ENCODE measurements at places on chromosomes 13 and 19.

- DNase-seq: no peak
Measured at GRCh38 chr19:50909240-50910070, 1.7 kb downstream of the KLK4 start.

DNA sequence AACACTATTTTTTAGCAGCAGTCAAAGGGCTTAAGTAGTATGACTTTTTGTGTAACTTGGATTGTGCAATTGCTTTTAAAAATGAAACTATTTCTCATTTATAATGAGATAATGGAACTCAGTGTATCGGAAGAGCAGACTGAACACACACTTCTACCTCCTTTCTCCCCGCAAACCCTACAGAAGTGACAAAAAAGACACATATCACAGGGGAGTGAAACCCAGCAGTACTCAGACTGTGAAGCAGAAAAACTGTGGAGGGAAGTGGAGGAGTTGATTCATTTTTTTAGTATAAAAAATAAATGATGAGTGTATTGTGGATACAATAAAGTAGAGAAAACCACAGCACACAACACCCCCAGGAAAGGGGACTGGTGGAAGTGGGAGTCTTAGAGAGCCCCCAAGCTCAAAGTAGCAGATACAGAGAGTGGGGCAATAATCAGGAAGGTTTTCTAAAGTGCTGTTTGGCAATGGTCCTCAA, 9.7 kb downstream of the LPAR6 start:
- no peak for DNase-seq

DNA sequence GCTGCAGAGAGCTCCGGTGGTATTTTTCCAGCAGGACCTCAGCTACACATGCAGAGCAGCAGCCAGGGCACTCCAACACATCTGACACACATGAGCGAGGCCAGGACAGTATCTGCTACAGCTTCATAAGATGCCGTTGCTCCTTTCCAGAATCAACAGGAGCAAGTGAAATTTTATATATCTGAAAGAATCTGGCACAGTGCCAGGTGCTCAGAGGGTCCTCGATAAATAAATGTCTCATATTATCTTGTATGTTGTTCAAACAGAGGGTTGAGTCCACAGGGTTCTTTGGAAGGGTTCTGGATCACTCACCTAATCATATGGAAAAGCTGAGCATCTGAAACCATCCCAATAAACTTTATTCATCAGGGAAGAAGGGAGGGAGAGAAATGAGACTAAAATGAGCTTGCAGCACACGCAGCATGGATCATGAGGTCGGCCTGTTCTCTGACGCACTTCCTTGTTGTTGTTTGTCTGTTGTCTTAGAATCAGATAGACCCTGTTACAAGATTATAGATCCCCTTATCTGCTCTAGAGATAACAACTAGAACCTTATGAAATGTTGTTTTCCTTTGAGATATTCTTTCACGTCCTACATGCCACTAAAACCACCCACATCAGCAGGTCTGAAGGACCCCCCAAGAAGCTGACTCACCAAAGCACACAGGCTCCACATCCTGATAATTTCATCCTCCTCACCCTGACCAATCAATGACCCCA, 3.2 kb upstream of the METTL21C start:
- DNase-seq: no peak

DNA sequence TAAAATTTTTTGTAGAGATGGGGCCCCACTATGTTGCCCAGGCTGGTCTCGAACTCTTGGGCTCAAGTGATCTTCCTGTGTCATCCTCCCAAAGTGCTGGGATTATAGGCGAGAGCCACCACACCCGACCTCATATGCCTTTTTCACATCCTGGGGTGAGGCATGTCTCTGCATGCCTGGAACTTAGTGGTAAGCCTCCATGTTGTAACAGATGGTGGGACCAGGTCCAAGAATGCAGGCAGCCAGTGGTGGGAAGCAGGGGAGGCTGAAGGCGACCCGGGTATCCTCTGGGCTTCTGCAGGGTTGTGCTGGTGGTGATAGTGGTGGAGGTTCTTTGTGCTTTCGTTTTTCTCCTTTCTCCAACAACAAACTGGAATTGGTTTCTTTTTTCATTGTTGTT, 30.1 kb upstream of the CCDC124 start:
- no peak for DNase-seq

- no peak for DNase-seq
Measured at GRCh38 chr13:89749888-89750287, 1597.6 kb upstream of the MIR17HG start.

DNA sequence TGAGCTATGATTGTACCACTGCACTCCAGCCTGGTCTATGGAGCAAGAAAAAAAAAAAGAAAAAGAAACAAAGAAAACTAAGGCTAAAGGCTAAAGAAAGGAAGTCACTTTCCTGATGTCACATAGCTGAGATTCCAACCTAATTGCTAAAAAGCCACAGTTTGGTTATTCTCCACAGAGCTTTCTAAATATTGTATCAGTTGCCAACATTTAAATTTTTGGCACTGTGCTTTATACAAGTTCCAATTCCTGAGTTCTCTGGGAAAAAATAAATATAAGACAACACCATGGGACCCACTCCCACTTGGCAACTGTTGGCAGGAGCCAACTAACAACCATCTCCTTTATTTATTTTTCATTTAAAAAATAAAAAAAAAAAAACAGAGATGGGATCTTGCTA, 11.2 kb upstream of the LYPD3 start:
- DNase-seq: no peak

- DNase-seq: no peak
Measured at GRCh38 chr19:51777570-51778462, 16.8 kb downstream of the FPR2 start.

DNA sequence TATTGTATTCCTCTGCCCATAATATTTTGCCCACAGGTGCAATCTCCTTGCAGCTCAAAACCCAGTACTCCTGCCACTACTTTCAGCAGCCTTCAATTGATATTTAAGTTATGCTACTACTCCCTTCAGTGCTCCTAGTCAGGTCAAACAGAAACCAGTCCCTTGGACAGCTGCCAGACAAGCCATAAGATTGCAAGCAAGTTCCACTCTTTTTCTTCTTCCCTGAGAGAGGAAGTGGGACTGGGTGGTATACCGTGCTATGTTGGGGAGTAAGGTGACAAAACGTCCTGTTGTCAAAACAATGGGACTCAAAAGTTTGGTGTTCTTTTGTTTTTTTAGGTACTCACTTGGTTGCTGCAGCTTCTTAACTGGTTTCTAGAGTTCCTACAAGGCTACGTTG, 63.1 kb upstream of the FRY start:
- DNase-seq: no peak

- DNase-seq: no peak
Measured at GRCh38 chr19:13066933-13067807, 35.5 kb downstream of the LYL1 start.

- no peak for DNase-seq
Measured at GRCh38 chr19:45824531-45825262, 9.6 kb upstream of the RSPH6A start.

GRCh38 chr19:18852648-18853047, 20.9 kb downstream of the UPF1 start:
- no peak for DNase-seq

GRCh38 chr19:4695224-4695731, 25.1 kb upstream of the MYDGF start:
- no peak for DNase-seq

- DNase-seq: no peak
Measured at GRCh38 chr13:29323954-29324353, 271.5 kb downstream of the SLC7A1 start.

- DNase-seq: no peak
Measured at GRCh38 chr19:56131651-56132050, 9.4 kb upstream of the ZNF444 start.

- DNase-seq: no peak
Measured at GRCh38 chr13:33158816-33159215, 126.7 kb downstream of the STARD13 start.

DNA sequence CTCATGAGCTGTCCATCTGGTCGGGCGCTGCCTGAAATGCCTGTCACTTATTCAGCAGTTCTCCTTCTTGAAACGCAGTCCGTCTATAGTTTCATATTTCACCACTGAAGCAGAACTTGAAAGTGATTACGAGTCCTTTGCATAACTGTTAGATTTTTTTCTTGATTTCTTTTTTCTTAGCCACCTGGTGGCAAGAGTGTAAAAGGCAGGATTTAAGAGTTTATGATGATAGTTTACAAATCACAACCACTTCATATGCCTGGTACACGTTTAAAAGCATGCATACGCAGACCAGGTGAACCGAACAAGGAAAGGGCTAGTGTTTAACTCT, 45.8 kb downstream of the GGACT start:
- no peak for DNase-seq

DNA sequence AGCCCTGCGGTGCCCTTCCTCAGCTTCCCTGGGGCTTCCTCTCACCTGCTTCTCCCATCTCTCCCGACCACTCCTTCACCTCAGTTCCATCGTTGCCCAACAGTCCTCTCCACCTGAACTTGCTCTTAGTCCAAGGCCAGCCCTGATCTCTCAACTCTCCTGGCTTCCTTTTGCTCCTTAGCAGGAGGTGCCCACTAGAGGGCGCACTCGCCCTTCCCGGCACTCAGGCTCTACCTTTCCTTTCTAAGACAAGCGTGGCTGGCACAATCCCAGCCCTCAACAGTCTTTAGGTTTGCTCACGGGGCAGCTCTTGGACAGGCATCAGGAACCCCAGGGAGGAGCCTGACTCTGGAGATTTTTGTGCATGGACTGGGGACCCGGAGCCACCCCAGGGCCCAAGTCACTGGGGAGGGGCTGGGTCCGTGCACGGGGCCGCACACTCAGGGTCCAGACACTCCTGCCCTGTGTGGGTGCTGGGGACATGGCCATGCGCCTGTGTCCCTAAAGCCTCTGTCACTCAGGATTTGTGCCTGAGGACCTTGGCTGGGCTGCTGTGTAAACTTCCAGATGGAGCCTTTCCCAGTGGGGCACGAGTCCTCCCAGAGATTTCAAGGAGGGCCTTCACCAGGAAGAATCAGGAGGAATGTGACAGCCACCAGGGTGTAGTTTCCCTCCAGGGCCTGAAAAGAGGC, 12.1 kb upstream of the CEACAM8 start:
- no peak for DNase-seq

- no peak for DNase-seq
Measured at GRCh38 chr13:40271931-40272775, 394.3 kb downstream of the FOXO1 start.

DNA sequence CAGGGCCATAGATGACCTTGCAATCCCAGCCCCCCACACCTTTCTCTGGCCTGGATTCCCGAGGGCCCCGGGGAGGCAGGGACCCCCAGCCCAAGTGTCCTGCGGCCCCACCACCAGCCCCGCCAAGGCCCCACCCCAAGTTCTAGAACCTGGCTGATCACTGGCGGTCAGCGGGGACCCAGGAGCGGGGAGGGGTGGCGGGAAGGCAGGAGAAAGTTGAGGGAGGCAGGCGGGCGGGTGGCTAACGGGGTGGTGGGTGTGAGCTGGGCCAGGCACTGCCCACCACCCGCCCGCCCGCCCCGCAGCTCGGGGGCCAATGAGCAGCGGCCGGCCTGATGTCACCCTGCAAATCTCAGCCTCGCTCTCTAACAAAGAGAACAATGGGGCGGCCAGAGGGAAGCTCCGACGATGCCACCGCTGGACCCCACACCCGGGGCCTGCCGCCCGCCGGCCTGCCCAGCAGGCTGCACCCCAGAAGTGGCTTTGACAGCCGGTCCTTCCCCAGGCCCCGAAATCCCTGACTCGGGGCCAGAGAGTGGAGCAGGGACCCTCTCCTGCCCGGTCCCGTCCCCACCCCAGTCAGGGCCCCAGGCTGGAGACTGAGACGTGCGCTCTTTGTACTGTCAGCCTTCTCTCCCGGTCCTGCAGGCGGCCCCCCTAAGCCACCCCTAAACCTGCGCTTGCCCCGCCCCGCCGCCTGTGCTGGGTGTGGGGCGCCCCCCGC, 1.6 kb downstream of the MEX3D start:
- no peak for DNase-seq

GRCh38 chr19:41870401-41870873, 6.6 kb upstream of the CD79A start:
- DNase-seq: no peak

DNA sequence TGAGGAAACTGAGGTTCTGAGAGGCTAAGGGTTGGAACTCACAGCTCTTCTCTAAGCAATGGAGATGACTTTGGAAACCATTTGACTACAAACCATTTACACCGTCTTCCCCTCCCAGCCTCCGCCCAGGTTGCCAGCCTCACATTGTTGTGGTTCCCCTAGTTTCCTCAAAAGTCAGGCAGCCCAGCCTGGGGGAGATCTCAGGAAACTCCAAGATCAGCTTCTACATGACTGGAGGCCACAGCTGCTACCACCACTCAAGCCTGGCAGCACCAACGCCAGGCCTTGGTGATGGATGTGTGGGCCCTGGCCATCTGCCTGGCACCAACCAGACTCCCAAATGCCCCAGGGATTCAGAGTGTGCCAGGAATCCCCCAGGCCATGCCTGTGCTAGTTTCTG, 207.9 kb downstream of the TSHZ3 start:
- no peak for DNase-seq

GRCh38 chr19:29269641-29270040, 56.7 kb upstream of the UQCRFS1 start:
- no peak for DNase-seq

All from NCI-H2081 treated with DMSO at 0.1 percent for 48 hours (cell line).